ENCODE measurements at places on chromosomes 13 and 19.
A peak's percentile ranks its signal among the peaks of the same experiment; 100 is the strongest.

GRCh38 chr13:48858122-48858902, 117.4 kb upstream of the FNDC3A start:
- DNase-seq, result peak; percentile 82

DNA sequence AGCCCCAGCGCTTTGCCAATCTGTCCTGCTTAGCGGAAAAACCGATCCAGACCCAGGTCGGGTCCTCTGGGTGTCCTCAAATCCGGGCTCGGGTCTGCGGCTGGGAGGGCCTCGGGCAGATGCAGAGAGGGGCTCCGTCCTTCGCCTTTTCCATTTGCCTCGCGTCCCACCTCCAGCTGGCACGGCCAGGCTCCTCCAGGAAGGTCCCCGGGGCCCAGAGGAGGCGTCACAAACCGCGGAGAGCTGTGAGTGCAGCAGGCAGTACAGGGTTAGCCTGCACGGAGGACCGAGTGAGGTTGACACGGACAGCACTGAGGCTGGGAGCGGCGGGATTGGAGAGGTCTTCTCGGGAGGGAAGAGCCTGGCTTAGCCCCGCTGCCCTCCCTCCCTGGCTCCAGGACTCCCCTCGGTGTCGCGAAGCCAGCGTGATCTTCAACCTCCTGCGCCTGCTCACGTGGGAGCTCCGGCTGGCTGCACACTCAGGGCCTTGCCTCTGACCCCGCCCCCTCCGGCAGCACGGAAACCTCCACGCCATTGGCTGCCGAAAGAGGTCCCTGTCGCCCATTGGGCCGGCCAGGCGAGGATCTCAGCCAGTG, 2.8 kb upstream of the IFNL2 start:
- peak; percentile 42 for DNase-seq

DNA sequence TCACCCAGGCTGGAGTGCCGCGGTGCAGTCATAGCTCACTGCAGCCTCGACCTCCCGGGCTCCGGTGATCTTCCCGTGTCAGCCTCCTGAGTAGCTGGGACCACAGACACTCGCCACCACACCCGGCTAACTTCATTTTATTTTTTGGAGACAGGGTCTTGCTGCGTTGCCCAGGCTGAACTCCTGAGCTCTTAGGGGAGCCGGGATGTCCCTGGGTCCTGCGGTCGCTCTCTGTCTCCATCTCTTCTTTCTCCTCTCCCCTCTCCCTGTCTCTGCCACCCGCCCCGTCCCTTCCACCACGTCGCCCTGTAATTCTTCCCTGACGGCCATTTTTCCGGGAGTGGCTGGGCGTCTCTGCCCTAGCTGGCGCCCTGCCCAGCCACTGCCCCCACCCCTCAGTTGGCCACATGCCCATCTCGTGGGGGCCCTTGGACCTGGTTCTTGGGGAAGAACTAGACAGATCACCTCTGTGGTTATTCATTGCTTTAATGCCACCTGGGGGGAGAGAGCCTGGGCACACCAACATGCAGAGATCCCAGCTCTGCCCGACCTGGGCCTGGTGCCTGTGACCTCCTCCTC, 18.9 kb downstream of the ARID3A start:
- DNase-seq, result no peak

DNA sequence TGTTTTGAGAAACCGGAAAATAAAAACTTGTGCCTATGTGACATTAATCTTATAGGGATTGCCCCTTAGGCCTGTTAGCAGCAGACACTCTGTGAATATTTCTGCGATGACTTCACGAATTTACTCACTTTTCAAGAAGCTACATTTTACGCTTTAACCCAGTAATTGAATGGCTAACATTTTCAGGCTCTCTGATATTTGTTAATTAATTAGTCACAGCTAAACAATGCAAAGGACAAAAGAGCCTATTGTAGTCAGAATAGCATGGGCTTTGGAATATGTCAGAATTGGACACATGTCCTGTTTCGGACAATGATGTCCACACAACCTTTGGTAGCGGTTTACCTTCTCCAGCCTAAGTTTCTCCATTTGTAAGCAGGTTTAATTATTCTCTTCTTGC, 506.6 kb downstream of the EFNB2 start:
- no peak for DNase-seq

DNA sequence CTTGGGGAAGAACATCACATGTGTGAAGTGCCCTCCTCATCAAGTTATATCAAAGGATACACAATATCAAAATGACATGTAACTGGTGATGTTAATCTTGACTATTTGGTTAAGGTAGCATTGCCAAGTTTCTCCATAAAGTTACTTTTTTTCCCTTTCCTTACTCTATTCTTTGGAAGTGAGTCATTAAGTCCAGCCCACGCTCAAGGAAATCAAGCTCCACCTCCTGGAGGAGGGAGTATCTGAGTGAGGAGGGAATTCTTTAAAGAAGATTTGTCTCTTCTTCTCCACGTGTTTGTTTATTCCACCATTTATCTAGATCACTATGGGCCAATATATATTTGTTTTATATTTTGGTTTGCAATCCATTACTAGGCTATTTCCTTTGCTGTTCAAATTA, 33.6 kb upstream of the FNDC3A start:
- DNase-seq, result no peak

DNA sequence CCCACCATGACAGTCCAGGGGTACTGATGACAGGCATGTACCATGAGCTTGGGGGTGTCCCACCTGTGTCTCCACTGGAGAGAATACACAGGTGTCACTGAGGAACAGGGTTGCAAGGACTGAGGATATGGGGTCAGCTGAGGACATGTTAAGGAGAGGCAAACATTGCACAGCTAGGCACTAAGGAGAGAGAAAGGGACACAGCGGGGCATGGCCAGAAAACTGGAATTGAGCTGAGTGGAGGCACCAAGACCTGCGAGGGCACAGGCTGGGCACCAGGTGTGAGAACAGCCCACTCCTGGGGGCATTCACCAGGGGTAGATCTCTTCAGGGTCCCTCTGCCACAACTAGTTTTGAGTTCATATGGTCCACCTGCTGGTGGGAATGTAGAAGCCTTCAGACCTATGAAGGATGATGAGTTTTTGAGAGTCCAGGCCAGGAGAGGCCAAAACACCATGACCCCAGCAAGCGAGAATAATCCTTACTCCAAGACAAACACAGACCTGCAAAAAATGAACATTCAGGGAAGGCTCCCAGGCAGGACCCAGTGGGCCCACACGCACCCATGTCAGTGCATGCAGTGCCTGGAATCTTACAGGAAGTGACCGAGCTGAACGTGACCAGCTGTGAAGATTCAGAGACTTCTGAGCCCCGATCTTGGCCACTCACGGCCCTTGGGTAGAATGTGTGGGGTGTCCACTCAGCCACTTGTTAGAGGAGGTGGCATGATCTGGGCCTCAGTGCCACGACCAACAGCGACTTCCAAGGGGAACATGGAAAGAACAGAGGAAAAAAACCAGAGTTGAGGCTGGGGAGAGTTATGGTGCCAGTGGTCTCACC, 1.4 kb upstream of the ZNF584 start:
- no peak for DNase-seq

Measured in SK-N-DZ (cell line).